Astrocyte (in vitro differentiated cells and primary cell): ENCODE measurements at places on chromosomes 12 and 14. TPM values are rescaled to one million over a fixed set of nuclear protein-coding genes. Genes with fewer than 3 reads are reported as not detected.

- DNase-seq: peak; percentile 49
- H3K27ac ChIP-seq: no peak overlapping the region
- no peaks in the 10 kb centered on the region for H3K27me3 ChIP-seq
- no peaks in the 10 kb centered on the region for H3K36me3 ChIP-seq
Measured at GRCh38 chr14:58072288-58073071, 79.5 kb downstream of the ARMH4 start.

DNA sequence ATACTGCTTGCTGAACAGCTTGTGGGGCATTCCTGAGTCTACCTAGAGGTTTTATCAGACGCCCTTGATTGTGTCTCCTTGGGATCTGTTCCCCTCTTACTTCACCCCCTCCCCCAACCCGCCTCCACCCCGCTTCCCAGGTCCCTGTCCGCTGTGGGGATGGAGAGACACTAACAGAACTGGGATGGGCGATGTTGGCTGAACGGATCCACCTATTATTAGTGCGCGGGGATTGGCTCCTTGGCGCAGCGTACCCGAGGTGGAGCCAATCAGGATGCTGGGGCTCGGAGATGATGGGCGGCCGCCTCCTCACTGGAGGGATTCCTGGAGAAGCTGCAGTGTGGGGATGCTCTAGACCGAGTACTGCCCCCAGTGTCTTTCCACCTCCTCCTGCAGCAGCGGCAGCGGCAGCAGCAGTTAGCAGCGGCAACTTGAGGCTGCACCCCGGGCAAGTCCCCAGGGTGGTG is at the start of gene SYT1:
Gene SYT1 (plus strand): TSS at position 372 of the 467 bp plus-strand sequence.
- H3K4me3 ChIP-seq: peak within 1 kb of the TSS; percentile 85
- no peaks in the 10 kb centered on the region for H3K36me3 ChIP-seq
- DNase-seq: peak; percentile 87
- H3K27ac ChIP-seq: peak within 1 kb of the TSS; percentile 70
- no peaks in the 10 kb centered on the region for H3K4me1 ChIP-seq

DNA sequence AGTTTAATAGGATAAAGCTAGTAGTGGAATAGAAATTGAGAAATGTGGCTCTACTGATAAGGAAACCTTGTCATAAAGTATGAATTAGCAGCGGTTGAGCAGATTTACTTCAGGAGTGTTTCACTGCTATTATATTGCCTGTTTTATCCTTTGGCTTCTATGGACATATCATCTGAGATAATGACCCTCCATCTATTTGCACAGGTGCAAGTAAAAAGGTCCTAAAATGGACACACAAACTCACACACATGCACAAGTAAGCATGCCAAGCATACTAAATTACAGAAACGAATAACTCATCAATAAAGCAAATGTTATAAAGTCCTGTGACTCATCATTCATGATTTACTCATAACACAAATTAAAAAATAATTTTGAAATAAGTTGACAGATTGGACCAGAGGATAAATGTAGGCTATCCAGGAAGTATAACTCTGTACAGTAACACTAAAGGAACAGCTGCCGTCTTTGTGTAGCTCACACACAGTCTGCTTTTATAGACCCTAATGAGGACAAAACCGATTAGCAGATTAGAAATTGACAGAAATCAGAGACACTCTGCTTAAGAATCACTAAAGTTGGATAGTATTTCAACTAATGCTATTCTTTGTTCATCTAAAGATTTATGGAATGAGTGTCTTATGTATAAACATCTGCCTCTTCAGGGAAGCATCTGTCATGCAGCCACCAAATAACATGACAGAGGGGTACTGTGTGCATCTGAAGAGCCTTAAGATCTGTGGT is 73.9 kb downstream of the SYT1 start:
- no peaks in the 10 kb centered on the region for H3K27me3 ChIP-seq
- H3K27ac ChIP-seq: no peak overlapping the region
- no peak for DNase-seq
- H3K4me3 ChIP-seq: no peak overlapping the region
- H3K36me3 ChIP-seq: no peaks in the 10 kb centered on the region
- H3K4me1 ChIP-seq: no peaks in the 10 kb centered on the region

- no peak overlapping the region for H3K4me3 ChIP-seq
- H3K27me3 ChIP-seq: no peaks in the 10 kb centered on the region
- no peak for DNase-seq
- no peak overlapping the region for H3K27ac ChIP-seq
Measured at GRCh38 chr12:85441741-85442140, 161.7 kb downstream of the ALX1 start.

DNA sequence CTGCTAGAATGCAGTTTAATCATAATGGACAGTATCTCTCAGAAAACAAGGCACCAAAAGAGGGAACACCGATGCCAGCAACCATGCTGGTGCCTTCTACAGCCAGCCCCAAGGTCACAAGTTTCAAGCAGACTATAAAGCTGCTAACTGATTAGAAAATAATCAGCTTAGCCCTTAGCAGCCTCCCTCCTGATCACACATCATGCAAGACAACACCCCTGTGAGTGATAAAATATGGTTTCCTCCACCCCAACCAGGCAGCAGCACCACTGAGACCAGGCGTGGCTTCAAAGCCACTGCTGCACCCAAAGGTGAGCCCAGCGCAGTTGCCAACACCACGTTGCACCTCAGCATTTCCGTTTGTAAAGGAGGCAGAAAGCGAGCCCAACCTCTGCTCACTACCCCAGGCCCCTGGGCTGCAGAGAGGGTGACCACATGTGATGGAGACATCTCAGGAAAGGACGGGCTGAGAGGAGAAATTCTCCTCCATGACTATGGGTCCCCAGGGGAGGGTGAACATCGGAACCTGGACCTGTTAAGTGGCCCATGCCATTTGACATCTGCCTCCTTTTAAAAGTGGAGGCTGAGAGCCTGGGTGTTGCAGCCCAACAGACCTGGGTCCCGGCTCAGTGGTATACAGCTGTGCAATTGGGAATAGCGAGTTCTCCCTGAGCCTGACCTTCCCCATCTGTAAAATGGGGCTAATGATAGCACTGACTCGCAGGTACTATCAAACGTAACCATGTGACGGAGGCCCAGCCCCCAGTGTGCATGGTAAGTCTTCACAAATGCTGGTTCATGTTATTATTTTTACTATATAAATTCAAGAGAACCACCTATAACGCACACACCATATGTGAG is 11.5 kb downstream of the ZFP36L1 start:
- H3K27me3 ChIP-seq: no peaks in the 10 kb centered on the region
- peak overlapping the region; percentile 77 for H3K27ac ChIP-seq
- DNase-seq: no peak
- peaks cover 50% of the 10 kb centered on the region for H3K4me1 ChIP-seq
- H3K36me3 ChIP-seq: no peaks in the 10 kb centered on the region

DNA sequence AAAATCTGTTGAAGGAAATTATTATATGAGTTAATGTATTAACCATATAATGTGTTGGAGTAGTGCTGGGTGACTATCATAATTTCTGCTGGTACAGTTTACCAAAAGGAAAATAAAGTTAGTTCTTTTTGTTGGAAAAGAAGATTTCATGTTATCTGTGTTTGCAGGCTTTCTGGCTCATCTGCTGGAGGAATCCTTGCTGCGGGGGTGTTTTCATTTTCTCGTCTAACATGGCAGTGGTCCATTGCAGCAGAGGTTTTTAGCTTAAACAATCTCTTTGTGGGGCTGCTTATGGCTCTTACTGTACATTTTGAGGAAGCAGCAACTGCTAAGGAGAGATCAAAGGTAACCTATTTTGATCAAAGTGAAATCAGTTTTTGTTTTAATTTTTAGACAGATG is 24.1 kb downstream of the TMEM260 start:
- no peaks in the 10 kb centered on the region for H3K4me1 ChIP-seq
- H3K27ac ChIP-seq: no peak overlapping the region
- H3K4me3 ChIP-seq: no peak overlapping the region
- no peak for DNase-seq
- no peaks in the 10 kb centered on the region for H3K36me3 ChIP-seq

- no peaks in the 10 kb centered on the region for H3K36me3 ChIP-seq
- H3K4me1 ChIP-seq: peaks cover 10% of the 10 kb centered on the region
- H3K4me3 ChIP-seq: no peak overlapping the region
Measured at GRCh38 chr12:96497855-96498254, 8.5 kb downstream of the CFAP54 start.

- no peak overlapping the region for H3K27ac ChIP-seq
- no peak overlapping the region for H3K4me3 ChIP-seq
- no peaks in the 10 kb centered on the region for H3K4me1 ChIP-seq
Measured at GRCh38 chr12:102740141-102740955, 176.7 kb downstream of the PAH start.

GRCh38 chr12:1916371-1917171 is 1.9 kb downstream of the CACNA2D4 start:
- H3K36me3 ChIP-seq: no peaks in the 10 kb centered on the region
- no peak overlapping the region for H3K4me3 ChIP-seq
- no peak for DNase-seq
- no peaks in the 10 kb centered on the region for H3K4me1 ChIP-seq

- H3K27me3 ChIP-seq: no peaks in the 10 kb centered on the region
- no peak overlapping the region for H3K27ac ChIP-seq
- no peak for DNase-seq
- H3K36me3 ChIP-seq: no peaks in the 10 kb centered on the region
Measured at GRCh38 chr14:100681111-100681510, 45.6 kb upstream of the DLK1 start.

- H3K4me3 ChIP-seq: no peak overlapping the region
- no peaks in the 10 kb centered on the region for H3K36me3 ChIP-seq
- peaks cover 7% of the 10 kb centered on the region for H3K4me1 ChIP-seq
- peak; percentile 92 for DNase-seq
- no peaks in the 10 kb centered on the region for H3K27me3 ChIP-seq
Measured at GRCh38 chr12:28568118-28568517, 377.9 kb downstream of the CCDC91 start.

DNA sequence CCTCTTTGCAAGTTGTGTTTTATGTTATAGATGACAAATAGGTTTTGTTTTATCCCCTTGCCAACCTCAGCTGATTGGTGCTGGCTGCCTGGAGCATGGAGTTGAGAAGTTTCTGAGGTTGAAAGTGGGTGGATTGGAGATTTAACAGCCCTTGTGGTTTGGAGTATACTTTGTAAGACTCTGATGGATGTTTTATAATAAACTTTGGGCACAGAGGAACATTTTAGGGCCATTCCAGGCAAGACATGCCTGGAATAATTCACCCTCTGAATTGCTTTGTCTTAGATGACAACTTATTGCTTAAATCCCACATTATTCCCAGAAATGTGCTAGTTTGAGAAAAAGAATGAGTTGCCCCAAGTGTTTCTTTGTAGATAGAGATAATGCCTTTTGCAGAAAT is 158.9 kb downstream of the SLC5A8 start:
- no peak overlapping the region for H3K4me3 ChIP-seq
- peaks cover 18% of the 10 kb centered on the region for H3K4me1 ChIP-seq
- H3K27ac ChIP-seq: peak overlapping the region; percentile 73
- H3K27me3 ChIP-seq: no peaks in the 10 kb centered on the region
- peak; percentile 71 for DNase-seq
- no peaks in the 10 kb centered on the region for H3K36me3 ChIP-seq

- DNase-seq: no peak
- no peaks in the 10 kb centered on the region for H3K4me1 ChIP-seq
- H3K27me3 ChIP-seq: no peaks in the 10 kb centered on the region
- peaks cover 23% of the 10 kb centered on the region for H3K36me3 ChIP-seq
Measured at GRCh38 chr14:58367296-58367695, 28.4 kb upstream of the TOMM20L start.

GRCh38 chr14:21384494-21384851 is 654 bp upstream of the SUPT16H start:
- H3K4me3 ChIP-seq: peak overlapping the region; percentile 98
- peaks cover under 1% of the 10 kb centered on the region for H3K36me3 ChIP-seq
- H3K4me1 ChIP-seq: peaks cover 15% of the 10 kb centered on the region
- H3K27ac ChIP-seq: peak overlapping the region; percentile 95
- no peaks in the 10 kb centered on the region for H3K27me3 ChIP-seq

DNA sequence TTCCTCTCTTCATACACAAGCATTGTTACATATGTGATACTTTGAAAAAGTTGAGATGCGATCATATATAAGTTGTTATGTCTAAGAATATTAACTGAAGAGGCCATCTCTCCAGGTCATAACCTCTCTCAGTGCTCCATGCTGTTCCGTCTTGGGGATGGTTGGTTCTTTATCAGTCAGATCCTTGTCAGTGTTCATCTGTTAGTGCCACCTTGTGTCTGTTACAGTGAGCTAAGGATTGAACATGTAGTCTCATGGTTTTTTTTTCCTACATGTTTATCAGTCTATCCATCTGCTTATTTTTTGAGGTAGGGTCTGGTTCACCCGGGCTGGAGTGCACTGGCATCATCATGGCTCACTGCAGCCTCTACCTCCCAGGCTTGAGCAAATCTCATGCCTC is 30.5 kb downstream of the EP400 start:
- H3K27me3 ChIP-seq: no peaks in the 10 kb centered on the region
- H3K4me3 ChIP-seq: no peak overlapping the region
- H3K27ac ChIP-seq: no peak overlapping the region
- no peak for DNase-seq

DNA sequence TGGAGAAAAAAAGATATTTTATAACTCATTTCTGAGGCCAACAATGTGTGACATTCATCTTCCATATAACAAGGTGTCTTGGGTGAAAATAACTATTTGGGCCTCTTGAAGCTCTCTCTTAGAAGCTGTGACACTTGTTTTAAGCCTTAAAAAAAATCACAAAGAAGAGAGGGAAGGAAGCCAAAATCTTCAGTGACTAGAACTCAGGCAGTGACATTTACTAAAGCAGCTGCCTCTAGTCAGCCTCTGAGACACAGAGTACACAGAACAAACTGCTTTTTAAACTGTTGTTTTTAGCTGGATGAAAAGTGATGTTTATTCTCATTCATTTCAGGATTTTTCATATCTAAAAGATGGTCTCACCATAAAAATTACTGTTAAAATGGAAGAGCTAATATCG is 793.6 kb downstream of the GALC start:
- no peaks in the 10 kb centered on the region for H3K36me3 ChIP-seq
- no peak overlapping the region for H3K27ac ChIP-seq
- H3K4me1 ChIP-seq: no peaks in the 10 kb centered on the region
- H3K4me3 ChIP-seq: no peak overlapping the region
- H3K27me3 ChIP-seq: no peaks in the 10 kb centered on the region

DNA sequence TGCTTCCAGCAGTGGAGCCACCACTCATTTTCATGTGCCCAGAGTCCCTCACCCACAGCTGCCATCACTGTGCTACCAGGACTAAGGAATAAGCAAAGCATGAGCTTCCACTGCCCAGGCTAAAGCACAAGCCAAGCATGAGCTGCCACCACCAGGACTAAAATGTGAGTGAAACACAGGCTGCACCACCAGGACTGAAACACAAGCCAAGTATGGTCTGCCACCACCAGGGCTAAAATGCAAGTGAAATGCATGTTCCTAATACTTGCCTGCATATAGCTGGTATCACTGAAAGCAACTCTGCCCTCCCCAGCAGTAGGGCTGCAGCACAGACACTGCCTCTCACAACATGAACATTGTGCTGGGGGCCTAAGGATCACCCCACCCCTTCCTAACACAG is 30.0 kb downstream of the CEP83 start:
- no peak for DNase-seq
- H3K4me1 ChIP-seq: peaks cover 11% of the 10 kb centered on the region
- no peak overlapping the region for H3K4me3 ChIP-seq
- H3K36me3 ChIP-seq: no peaks in the 10 kb centered on the region
- no peaks in the 10 kb centered on the region for H3K27me3 ChIP-seq
- no peak overlapping the region for H3K27ac ChIP-seq

GRCh38 chr12:33439587-33440011 is at the start of gene SYT10:
Gene SYT10, minus strand, starts transcription at chr12:33439819. Its CDS starts 297 bp downstream, at chr12:33439522.
- peak within 1 kb of the TSS; percentile 58 for H3K4me3 ChIP-seq
- H3K27me3 ChIP-seq: peaks cover 25% of the 10 kb centered on the region
- no peaks in the 10 kb centered on the region for H3K4me1 ChIP-seq
- H3K27ac ChIP-seq: no peak within 1 kb of the TSS
- peak; percentile 9 for DNase-seq

- peaks cover 15% of the 10 kb centered on the region for H3K4me1 ChIP-seq
- no peaks in the 10 kb centered on the region for H3K27me3 ChIP-seq
- no peak for DNase-seq
Measured at GRCh38 chr14:64610049-64610746, 60.4 kb downstream of the PPP1R36 start.

Gene TEX52
- not detected in 2 replicates for total RNA-seq

Gene KRT77
- total RNA-seq: not detected in 2 replicates

Gene RNASE3
- total RNA-seq: not detected in 2 replicates
